CD4-positive, alpha-beta memory T cell (primary cell): ENCODE measurements at places on chromosomes 6 and 20. TPM values are rescaled to one million over a fixed set of nuclear protein-coding genes. Genes with fewer than 3 reads are reported as not detected.

DNA sequence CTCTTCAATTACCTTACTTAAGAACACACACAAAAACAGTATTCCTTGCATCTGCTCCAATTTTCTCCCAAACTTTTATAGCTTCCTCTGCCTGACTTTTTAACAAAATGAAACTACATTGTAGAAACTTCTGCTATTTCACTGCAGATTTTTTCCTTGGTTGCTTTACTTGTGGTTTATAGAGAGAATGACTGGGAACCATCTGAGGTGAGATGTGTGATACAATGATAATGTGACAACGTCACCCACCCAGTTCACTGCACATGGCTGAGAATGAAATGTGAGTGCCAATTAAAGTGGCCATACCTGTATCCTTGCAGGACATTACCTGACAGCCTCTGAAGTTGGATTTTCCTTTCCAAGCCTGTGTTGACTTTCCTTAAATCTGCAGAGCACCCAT is 258.4 kb downstream of the CD83 start:
- H3K27me3 ChIP-seq, result no peaks in the 10 kb centered on the region
- DNase-seq, result no peak
- H3K4me1 ChIP-seq, result peaks cover 10% of the 10 kb centered on the region
- no peaks in the 10 kb centered on the region for H3K36me3 ChIP-seq
- H3K27ac ChIP-seq, result no peak overlapping the region

DNA sequence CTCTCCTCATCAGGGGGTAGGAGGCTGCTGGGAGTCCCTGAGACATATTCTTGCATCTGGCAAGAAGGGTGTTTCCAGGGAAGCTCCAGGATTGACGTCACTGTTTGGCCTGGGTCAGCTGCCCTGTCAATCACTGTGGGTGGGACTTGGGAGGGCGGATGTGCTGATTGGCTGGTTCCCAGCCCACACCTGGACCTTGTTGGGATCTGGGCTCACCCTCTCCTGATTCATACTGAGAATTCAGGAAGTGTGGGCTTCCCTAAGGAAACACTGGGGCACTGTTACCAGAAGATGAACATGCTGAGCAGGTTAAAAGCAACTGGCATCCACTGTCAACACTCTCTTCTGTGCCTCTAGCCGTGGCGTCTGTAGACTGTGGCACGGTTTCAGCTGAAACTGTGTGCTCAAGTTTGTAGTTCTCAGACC is 36.5 kb downstream of the CDH26 start:
- H3K4me1 ChIP-seq, result no peaks in the 10 kb centered on the region
- no peak overlapping the region for H3K4me3 ChIP-seq
- H3K27me3 ChIP-seq, result no peaks in the 10 kb centered on the region
- H3K27ac ChIP-seq, result no peak overlapping the region
- no peaks in the 10 kb centered on the region for H3K36me3 ChIP-seq

DNA sequence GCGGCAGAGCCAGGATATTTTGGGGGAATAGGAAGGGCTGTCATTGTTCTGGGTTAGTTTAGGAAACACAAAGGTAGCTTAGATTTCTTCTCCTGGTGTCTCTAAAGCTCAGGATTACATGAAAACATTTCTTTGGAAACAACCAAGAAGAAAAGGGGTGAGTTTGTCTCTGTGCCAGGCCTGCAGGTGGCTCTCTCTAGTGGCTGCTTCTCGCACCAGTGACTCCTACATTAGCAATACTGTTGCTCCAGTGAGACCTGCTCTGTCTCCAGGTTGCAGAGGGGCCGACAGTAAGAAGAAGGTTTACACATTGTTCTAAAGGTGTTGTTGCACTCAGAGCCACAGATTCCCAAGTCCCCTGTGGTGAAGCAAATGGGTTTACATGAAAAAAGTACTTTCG is 104.6 kb upstream of the GLP1R start:
- H3K27ac ChIP-seq, result no peak overlapping the region
- no peaks in the 10 kb centered on the region for H3K4me1 ChIP-seq
- no peak overlapping the region for H3K4me3 ChIP-seq
- H3K36me3 ChIP-seq, result no peaks in the 10 kb centered on the region
- no peak for DNase-seq

DNA sequence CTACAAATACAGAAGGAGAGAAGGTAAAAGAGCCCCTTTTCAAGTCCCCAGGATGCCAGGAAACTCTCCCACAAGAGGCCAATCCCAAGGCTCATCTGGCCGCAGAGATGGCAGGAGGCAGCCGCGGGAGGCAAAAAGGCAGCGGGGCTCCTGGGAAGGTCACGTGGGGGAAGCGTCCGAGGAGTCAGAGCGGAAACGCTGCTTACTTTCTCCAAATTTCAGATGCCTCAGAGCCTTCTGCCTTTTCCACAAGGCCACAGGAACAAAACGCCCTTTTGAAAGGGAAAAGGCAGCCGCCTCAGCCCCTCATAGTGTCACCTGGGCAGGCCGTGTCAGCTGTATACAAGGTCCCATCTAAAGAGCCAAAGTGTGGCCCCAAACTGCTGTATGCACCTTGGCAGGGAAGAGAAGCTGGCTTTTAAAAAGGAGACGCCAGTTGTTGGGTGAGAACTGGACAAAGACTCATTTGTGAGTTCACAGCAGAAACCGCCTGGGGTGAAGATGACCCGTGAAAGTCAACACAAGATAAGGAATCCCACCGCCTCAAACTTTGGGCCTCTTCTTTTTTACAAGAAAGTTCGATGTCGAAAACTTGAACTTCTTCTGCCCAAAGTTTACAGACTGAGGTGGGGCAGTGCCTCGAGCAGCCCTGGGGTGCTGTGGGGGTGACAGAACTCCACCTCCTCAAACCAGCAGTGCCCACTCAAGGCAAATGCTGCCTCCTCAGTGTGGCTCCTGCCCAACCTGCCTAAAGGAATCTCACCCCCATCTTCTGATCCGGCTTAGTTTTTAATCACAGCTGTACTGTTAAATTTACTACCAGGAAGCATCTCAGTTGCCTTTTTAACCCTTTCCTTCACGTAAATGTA is 45.4 kb downstream of the EZR start:
- no peak overlapping the region for H3K4me3 ChIP-seq
- H3K4me1 ChIP-seq, result peaks cover 42% of the 10 kb centered on the region
- no peak overlapping the region for H3K27ac ChIP-seq
- no peaks in the 10 kb centered on the region for H3K27me3 ChIP-seq

DNA sequence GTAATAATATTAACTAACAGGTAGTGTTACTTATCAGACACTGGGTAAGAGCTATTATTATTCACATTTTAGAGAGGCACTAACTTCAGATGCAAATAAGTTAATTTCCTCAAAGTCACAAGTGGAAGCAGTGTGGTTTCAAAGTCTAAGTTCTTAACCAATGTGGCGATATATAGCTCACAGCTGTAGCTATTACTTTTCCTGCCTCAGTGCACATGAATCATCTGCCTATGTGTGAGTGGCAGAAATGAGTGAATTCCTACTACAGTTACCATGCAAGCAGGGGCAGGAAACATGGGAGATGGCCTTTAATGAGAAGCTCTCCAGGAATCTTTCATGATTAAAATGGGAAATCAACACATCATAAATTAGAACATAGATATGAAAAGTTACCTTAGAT is 126.2 kb upstream of the EYA4 start:
- no peak overlapping the region for H3K27ac ChIP-seq
- H3K4me3 ChIP-seq, result no peak overlapping the region
- H3K27me3 ChIP-seq, result no peaks in the 10 kb centered on the region
- H3K36me3 ChIP-seq, result no peaks in the 10 kb centered on the region
- no peaks in the 10 kb centered on the region for H3K4me1 ChIP-seq

BNIP5 gene
- not detected for total RNA-seq

NKAIN2 gene
- not detected for total RNA-seq

LRRC1 gene
- total RNA-seq, result 4.6 TPM
